EL (cell line): ENCODE measurements at places on chromosomes 12 and 14.
A peak's percentile ranks its signal among the peaks of the same experiment; 100 is the strongest.

- DNase-seq, result no peak
Observed at GRCh38 chr12:120832737-120833136, 71.4 kb downstream of the SPPL3 start.

DNA sequence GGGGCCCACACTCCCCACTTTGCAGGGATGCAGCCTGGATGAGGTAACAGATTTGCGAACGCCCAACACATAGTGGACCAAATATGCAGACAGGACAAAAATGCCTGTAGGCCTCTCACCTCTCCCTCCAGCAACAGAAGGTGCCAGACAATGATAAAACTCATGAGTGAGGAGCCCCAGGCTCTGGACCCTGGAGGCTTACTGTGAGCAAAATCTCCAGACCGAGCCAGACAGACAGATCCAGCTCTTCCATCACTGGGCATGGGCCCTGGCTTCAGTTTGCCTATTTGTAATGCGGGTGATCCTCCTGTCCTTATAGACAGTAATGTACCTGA is 42.3 kb downstream of the IRF2BPL start:
- DNase-seq, result no peak

GRCh38 chr12:129530517-129530916 is 373.3 kb downstream of the TMEM132D start:
- no peak for DNase-seq

- peak; percentile 1 for DNase-seq
Observed at GRCh38 chr14:32764131-32764530, 174.5 kb upstream of the NPAS3 start.

DNA sequence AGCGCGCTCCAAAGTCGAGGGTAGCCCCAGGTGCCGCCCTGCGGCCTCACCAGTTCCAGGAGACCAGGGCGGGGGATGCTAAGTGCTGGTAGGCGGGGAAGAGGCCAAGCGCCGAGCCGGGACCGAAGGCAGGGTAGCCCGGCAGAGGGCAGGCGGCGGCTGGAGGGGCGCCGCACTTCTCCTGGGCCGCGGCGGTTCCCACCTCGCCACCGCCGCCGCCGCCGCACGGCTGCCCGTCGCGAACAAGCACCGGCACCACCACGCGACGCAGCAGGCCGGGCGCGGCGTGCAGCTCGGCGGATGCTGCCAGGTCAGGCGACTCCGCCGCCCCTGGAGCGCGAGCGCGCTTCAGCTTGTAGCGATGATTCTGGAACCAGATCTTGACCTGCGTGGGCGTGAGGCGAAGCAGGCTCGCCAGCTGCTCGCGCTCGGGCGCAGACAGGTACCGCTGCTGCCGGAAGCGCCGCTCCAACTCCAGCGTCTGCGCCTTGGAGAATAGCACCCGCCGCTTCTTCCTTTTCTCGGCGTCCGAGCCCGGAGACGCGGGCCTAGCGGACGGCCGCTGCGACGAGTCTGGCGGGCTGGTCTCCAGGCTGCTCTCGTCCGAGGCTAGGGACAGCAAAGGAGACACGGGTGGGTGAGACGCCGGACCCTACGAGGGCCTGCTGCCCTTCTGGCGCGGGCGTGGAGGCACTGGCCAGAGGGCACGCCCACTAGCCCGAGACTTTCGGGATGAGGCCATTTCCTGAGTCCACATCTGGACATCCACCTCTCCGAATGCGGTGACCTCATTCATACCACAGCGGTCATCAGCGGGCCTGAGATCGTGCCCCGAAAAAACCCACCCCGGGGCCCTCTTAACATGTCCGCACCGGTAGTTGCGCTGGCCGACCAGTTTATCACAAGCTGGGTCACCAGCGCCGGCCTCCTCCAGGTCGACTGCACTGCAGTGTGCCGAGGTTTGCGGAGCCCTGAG is 1.3 kb downstream of the NKX2-8 start:
- DNase-seq, result peak; percentile 34

DNA sequence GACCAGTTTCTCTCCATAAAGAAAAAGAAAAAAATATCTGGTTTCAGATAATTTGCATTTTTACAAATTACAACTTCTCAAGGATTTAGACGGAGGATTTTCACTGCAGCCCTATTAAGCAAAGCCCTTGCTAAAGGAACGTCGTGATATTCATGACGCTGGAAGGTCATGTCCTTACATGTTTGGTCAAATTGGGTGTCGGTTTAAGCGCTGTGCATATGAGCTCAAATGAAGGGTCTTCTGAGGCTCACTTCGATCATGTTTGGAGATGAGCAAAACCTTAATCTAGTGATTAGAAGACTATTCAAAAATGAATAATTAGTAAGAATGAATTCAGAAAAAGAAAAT is 67.3 kb upstream of the USP15 start:
- DNase-seq, result no peak

- DNase-seq, result no peak
Observed at GRCh38 chr12:93266-94005, 26.9 kb downstream of the IQSEC3 start.
